GF-D8 (cell line): ENCODE measurements at places on chromosomes 6 and 20.

DNA sequence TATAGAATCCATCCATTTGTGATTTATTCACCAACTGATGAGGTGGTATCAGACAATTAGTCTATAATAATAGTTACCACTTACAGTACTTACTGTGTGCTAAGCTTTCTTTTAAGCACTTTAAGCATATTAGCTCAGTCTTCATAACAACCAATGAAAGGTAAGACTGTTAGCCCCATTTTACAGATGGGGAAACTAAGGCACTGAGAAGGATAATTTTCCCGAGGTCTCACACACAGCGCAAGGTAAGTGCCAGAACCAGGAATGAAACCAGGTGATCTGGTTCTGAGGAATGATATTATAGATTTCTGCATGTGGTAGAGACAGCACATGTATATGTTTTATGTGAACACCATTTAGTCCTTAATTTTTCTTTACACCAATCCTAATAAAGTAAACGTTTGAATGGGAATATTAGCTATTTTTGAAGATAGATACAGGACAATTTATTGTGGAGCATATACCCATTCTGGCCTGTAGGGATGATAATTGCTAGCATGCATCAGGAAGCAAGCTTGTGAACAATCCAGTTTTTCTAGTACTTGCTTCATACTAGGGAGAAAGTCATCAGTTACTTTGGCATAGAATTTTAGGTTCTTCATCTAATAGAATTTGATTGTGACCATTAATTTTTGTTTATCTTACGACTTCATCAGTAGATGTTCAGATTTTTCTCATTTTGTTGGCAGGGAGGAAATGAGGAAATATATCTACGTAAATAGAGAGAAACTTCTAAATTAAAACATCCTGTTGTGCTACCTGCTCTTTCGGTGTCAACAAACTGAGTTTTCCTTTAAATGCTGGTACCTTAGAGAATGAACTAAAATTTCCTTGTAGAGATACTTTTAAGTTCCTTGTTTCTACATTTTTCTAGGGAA lies 3.0 kb downstream of the YWHAB start:
- DNase-seq: no peak

GRCh38 chr20:46117704-46118467 lies at the start of gene CD40:
Gene CD40 (plus strand): TSS chr20:46118314. CDS start chr20:46118344, 30 bp downstream.
- DNase-seq: peak; percentile 32

DNA sequence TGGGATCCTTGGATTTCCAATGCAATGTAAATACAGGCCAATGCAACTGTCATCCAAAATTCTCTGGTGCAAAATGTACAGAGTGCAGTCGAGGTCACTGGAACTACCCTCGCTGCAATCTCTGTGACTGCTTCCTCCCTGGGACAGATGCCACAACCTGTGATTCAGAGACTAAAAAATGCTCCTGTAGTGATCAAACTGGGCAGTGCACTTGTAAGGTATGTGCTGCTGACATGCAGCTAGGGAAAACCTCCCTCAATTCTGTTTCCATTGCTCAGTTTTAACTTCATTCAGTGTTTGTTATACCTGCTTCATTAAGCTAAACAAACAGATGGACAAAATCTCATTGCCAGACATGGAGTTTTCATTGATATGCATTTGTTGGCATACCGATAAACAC lies 397.1 kb downstream of the ARHGAP18 start:
- no peak for DNase-seq

DNA sequence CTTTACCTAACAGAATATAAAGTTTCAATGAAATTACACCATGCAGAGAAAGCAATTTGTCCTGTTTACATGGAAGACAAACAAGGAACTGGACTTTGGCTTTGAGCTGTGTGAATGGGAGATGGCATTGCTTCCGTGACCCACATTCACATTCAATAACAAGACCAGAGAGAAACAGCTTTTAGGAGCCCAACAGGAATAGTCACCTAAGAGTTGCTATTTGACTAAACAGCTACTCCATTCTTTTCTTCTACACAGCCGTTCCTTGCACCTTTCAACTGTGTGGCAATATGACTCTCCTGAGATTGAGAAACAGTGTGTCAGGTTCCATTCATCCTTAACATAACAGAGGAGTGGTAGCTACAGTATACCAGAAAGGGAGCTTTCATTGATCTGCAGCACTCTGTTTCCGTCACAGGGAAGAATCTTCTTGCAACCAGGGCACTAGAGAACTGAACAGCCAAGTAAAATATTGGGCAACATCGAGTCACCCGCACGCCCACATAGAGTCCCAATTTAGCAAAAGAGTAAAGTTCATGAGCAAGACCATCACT lies 355.1 kb downstream of the HAO1 start:
- DNase-seq: no peak

DNA sequence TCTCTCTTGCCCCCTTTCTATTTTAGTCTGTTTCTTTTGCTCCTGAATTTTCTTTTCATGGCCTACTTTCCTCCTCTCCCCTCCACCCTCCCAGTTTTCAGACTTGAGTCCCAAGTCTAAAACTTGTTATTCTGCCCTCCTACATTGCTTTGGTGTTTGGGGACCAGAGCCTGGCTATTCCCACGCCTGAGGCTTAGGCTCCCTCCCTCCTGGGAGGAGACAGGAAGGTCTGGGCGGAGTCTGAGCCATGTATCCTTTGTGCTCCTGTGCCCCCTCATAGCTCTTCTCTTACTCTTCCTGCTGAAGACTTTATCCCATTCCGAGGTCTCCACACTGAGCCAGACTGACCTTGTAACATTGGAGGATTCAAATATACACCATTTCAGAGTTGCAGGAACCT lies 69.5 kb downstream of the DAAM2 start:
- DNase-seq: no peak

- no peak for DNase-seq
These were observed 60.7 kb downstream of the EYA4 start for GRCh38 chr6:133301835-133302234.

DNA sequence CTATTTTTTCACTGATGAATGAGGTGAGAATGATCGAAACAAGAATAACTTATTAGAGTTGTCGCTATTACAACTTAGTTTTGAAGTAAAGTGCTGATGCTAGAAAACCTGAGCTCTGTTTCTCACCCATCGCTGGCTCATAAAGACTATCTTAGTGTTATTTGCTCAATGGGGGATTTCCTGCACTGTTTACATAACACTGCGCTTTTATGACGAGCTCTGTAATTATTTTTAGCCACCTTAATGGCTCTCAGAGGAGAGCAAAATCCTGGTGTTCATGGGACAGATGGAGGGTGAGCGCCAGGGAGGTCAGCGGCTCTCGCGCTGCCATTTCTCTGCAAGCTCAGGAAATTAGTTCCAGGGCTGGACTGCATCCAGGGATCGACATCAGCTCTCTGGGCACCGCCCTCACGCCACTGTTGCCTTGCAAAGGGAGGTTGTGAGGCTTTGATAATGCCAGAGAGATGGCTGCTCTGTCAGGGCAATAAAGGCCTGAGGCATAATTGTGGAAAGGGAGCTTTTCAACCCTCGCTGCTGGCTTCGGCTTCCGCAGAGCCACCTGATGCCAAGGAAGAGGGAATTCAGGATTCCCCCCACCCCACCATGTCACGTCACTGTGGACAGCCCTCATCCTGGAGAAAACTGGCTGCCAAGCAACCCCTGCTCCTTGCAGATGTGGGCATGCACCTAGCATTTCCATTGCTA lies 72.0 kb downstream of the DACT2 start:
- no peak for DNase-seq

- no peak for DNase-seq
These were observed 213.7 kb downstream of the ATXN1 start for GRCh38 chr6:16547587-16547986.

DNA sequence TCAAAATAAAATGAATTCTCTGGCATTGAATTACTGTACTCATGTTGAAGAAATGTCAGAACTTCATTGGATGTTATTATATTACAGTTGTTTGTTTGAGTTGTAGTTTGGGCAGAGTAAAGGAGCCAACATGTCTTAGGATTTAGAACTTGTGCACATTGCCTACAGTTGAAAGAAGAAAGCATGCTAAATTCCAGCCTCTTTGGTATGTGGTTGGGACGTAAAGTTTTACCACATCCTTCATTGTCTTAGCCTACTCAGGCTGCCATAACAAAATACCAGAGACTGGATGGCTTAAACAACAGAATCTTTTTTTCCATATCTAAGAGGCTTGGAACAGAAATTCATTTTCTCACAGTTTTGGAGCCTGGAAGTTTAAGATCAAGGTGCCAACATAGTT lies 42.4 kb downstream of the HFE start:
- DNase-seq: no peak

GRCh38 chr20:11794525-11794924 lies 123.2 kb upstream of the BTBD3 start:
- no peak for DNase-seq

DNA sequence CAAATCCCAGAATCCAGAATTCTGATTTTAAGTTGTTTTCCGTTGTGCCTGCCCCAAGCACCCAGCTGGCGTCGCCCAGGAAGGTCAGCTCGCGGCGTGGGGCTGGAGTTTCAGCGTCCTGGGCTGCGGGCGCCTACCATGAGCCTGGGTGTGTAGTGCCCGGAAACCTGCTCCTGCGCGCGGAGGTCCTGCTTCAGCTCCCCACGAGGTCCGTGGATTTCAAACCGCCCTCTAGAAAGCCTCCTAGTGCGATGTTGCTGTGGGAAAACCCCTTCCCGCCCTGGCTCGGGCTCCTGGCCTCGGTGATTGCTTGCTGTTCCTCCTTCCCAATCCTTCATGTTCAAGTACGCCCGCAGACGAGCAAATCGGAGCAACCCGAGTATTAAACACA lies 51.3 kb upstream of the NRN1 start:
- no peak for DNase-seq

DNA sequence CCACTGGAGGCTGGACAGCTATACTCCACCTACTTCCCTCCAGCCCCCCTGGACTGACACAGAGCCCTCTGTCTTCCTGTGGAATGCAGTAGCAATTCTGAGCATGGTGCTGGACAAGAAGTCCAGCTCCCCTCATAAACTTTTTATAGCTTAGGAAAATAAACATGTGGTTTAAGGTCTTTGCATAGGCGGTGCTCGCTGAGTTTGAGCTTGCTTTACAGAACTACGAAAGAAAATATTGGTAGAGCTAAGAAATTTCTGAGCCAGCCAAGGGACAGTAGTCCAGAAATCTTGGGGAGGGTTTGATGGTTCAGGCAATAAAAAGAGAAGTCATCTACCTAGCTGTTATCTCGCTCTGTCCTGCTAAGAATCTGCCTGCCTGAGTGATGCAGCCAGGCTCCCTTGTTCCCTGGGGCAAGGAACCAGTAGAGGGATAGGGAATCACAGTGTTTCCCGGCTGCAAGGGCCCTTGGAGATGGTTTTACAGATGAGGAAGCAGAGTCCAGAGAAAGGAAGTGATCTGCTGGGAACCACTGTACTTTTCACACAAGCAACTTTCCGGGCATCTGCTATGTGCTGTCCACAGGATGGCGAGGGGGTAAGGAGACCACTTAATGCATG lies 343.4 kb downstream of the CDC5L start:
- DNase-seq: no peak

DNA sequence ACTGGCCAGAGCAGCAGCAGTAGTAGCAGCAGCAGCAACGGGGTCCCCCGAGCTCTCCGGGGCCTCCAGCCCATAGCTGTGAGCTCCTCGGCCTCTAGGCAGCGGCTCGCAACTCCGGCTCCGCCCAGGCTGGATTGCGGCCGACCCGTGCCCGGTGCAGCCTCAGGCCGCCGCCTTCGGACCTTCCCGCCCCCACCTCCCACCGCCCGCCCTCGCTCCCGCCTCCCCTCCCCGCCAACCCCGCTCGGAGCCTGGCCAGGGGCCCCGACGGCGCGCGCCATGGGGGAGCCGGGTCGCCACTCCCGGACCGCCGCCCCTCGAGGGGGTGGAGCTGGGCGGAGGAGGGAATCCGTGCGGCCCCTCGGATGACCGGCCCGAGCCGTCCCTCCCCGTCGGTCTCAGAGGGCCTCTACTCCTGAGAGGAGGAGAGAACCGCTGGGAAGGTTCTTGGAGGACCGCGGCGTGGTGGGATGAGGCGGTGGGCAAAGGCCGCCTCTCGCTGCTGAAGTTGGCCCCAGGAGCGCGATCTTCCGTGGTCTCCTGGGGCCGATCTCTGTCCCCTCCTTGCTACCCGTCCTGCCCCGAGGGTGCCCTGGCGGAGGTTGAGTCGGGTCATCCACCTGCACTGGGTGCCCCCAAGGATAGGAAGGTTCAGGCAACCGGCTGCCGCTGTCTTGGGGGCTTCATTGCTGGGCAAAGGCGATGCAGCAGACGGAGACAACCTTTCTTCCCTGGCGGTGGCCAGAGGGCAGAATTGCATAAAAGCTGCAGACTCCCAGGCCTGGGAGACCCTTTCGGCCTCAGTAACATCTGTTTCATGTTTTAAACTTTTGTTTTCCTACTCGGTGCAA lies at the start of gene ADAM33:
TSS of gene ADAM33 (minus strand) at position 80 of the 851 bp plus-strand sequence. CDS start at position 74, 6 bp downstream.
- no peak for DNase-seq

GRCh38 chr20:15654208-15654649 lies 919.0 kb downstream of the KIF16B start:
- peak; percentile 2 for DNase-seq

- DNase-seq: no peak
These were observed 20.6 kb downstream of the RMND1 start for GRCh38 chr6:151431337-151431736.

DNA sequence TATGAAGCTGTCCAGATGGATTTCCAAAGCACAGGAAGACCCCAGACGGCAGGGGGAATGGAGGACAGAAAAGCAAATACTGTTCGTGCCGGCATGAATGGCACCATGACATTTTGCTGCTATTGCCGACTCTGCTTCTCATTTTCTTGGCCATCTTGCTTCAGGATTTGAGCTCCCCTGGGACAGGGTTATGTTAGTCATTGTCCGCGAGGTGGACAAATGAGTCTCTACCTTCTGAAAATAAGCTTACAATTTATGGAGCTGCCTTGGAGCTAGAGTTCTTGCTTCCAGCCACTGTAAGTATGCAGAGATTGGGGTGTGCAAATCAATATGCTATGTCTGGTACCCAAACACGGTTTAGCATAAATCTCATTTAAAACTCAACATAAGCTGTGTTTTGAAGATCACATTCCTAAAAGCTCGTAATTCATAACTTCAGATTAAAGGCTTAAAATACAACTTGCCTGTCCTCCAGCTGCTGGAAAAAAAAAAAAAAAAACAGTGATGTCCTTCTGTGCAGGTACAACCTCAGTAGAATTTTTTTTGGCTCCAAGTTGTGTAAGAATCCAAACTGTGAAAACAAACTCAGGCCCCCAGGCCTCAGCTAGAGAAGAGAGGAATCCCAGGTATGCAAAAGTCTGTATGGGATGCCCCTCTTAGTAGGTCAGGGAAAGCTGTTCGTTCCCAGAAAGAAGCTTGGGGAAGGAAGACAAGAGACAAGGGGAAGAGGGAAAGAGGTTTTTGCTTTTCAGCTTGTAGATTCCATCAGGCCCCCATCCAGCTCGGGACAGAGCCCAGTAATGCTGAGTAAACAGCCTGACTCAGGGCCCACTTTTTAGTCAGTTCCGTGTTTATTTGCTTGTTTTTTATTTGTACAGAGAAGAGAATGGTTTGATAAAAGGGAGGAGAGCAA lies 184.2 kb upstream of the FOXA2 start:
- no peak for DNase-seq
